ENCODE measurements at places on chromosomes 11 and 22.

GRCh38 chr22:42258126-42258525 is 12.3 kb downstream of the TCF20 start:
- no peak for DNase-seq

DNA sequence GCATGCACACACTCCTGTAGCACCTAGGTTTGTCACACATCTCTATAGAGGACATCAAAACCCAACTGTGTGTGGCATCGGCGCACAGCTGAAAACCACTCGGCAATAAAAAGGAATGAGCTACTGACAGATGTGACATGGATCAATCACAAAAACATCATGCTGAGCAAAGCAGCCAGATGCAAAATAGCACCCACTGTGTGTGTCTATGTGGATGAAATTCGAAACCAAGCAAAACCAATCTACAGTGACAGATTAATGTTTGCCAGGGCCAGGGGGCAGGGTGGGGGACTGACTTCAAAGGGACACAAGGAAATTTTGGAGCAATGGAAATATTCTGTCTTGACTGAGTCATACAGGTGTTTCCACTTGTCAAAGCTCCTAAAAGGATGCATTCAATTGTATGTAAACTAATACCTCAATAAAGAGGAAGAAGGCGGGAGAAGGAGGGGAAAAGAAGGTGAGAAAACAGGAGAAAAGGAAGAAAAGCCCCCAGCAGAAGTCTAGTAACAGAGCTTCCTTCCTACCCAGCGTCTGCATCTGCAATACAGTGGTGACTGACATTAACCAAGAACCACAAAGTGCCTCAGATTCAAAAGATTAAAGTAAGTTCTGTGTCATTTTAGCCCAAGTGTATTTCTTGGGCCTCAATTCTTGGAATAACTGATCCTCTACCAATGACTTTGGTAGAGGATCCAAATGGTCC is 49.8 kb downstream of the PACSIN2 start:
- no peak for DNase-seq

DNA sequence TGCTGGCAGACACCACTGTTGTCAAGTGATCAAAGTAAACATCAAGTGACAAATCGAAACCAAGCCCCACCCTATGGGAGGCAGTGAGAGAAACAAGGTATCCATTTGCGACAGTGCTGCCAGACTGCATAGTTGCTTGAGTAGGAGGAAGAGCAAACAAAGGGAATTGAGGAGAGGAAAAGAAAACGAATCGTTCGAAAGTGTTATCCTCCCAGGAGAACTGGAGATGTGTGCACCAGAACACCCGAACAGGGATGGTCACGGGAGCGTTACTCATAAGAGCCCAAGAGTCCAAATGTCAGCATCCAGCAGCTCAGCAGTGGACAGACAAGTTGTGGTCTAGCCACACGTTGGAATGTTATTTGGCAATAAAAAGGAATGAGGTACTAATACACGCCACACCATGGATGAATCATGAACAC is 58.4 kb upstream of the NUP50 start:
- no peak for DNase-seq

DNA sequence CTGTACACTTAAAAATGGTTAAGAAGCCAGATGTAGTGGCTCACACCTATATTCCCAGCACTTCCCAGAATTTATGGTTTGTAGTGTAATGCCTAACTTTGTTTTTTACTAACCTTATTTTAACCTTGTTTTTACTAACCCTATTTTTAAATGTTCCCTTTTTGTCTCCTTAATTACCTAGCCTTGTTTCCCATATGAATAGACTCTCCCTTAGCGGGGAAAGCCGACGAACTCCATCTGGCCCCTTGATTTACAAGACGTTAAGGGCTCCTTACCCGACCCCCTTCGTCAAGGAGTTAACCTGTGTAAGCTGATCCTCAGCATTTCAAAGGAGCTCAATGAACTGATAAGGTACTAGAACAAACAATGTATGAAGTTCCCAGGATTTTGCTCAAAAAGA is 17.1 kb downstream of the APOBEC3H start:
- DNase-seq = no peak

DNA sequence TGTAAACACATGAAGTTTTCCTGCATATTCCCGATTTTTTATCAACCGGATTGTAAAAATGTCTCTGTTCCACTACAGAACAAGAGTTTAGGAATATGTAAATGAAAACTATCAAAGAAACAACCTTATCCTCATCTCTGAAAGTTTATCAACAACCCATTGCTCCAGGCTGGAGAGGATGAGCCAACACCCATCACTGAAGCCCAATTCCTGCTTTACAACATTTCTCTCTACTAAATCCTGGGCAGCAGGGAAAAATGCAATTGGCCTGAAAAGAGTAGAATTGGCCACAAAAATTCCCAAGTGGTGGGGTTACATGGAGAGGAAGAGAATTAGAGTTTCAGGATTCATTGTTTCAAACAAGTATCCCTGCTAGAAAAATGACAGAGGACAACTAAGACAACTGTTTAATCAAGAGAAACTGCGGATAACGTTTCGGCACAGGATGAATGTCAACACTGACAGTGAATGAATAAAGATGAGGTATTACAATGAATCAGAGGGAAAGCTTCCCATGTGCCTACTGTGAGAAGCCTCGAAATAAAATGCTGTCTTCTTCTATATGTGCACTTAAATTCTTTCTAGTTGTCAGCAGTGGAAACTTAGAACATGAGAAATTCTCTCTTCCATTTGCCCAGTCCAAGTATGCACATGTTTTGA is 317.3 kb upstream of the ANO3 start:
- no peak for DNase-seq

DNA sequence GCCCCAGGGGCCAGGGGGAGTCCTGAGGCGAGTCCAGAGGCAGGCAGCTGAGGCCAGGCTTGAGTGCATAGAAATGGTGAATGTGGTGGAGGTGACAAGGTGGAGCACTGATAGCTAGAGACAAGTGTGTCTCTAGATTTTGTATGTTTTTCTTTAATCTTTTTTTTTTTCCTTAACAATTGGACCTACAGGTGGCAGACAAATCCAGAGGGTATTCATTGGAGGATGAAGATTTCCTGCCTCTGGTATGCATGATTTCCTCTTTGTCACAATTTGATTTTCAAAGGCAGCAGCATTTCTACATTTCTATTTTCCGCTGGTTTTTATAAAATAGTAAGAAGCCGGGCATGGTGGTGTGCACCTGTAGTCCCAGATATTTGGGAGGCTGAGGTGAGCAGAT is 47.7 kb upstream of the DKK3 start:
- DNase-seq = no peak

DNA sequence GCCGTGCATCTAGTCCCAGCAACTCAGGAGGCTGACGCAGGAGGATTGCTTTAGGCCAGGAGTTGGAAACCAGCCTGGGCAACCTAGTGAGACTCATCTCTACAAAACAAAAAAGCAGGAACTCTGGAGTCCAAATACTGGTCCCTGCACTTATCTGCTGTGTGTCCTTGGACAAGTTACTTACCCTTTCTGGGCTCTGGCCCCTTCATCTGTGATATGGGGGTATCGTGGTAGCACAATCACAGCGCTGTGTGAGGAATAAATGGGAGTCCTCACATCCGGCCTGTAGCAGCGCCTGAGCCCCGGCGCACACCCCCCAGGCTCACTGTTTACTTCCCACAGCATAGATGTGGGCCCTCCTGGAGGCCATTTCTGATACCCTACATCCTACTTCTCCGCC is 44.2 kb upstream of the MYH9 start:
- DNase-seq = no peak

GRCh38 chr11:72576243-72576595 is 98.0 kb downstream of the PDE2A start:
- no peak for DNase-seq

GRCh38 chr22:17920145-17920605 is 104.2 kb downstream of the MICAL3 start:
- DNase-seq = no peak

DNA sequence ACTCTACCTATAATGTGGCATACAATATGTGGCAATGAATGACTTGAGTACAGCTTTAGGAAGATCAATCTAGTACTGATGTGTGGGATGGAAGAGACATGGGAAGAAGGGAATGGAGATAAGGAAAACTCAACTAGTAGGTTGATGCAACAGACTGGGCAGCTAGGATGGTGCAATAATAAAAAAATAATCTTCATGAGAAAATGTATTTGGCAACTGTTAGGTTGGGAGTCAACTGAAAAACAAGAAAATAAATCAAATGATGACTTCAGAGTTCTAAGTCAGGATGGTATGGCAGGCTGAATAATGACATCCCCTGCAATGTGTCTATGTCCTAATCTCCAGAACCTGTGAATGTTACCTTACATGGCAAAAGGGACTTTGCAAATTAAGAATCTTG is 236.8 kb upstream of the PITPNB start:
- DNase-seq = no peak

DNA sequence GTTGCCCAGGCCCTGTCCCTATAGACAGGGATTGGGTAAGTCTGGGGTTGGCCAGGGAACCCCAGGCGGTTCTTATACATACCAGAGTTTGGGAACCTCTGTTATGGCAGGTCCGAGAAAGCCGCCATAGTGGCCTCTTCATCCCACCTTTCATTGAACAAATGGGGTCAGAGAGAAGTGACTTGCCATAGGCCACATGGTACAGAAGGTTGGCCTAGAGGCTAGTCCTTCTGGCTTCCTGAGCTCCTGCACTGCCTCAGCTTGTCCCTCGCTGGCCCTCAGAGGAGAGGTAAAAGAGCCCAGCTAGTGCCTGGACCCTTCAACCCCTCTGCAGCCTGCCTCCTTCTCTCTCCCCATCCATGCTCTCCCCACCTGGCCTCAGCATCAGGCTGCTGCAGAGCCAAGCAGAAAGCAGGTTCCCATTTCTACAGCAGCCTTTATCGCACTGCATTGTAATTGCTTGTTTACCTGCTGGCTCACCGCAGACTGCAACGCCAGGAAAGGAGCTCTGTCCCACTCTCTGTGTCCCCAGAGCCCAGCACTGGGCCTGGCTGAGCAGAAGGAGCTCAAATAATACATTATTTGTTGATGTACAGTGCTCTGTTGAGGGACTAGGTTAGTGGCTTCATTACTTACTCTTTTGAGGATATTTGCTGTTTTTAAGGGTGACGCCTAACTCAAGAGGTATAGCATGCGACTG is 103.6 kb downstream of the TRIM29 start:
- DNase-seq = no peak

GRCh38 chr22:38435010-38435409 is 20.0 kb downstream of the KCNJ4 start:
- DNase-seq = no peak

GRCh38 chr11:94150056-94150455 is 21.4 kb downstream of the PANX1 start:
- DNase-seq = no peak

DNA sequence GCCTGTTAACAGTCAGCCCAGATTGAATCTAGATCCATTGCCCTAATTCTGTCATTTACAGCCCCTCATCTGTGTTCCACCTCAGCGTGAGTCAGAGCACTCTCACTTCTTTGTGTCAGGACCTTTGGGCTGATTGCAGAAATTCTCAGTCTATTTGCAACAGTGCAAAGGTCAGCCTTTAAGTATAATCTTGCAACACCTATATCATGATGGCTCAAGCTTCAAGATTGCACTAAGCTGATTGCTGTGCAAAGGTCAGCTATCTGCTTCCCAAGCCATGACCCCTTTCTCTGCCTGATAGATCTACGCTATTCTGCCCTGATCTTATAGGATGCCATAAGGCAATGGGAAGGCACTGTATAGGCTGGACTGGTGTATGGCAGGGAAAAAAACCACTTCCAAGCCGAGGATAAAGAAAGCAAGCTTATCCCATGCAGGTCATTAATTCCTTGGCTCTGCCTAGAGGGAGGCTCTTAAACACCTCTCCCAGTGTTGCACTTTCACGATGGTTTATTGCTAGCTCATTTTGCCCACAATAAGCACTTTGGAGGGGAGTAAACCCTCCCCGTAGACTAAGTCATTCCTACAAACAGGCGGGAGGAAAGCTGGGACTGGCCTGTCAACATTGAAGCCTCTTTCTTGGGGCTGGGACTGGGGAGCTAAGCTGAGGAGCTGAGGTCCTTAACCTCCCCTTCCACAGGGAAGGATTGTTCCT is 100.6 kb downstream of the RRAS2 start:
- no peak for DNase-seq

GRCh38 chr22:38416621-38417251 is 38.3 kb downstream of the KCNJ4 start:
- no peak for DNase-seq

GRCh38 chr22:29693161-29693560 is 26.6 kb upstream of the CABP7 start:
- DNase-seq = no peak

- DNase-seq = no peak
Observed at GRCh38 chr22:39250131-39250530, 5.3 kb upstream of the PDGFB start.

GRCh38 chr11:999009-999408 is 37.5 kb downstream of the MUC6 start:
- DNase-seq = no peak

GRCh38 chr11:64787526-64788320 is 9.4 kb upstream of the SF1 start:
- DNase-seq = peak; percentile 47

- DNase-seq = no peak
Observed at GRCh38 chr11:3982431-3982830, 112.2 kb upstream of the RRM1 start.

DNA sequence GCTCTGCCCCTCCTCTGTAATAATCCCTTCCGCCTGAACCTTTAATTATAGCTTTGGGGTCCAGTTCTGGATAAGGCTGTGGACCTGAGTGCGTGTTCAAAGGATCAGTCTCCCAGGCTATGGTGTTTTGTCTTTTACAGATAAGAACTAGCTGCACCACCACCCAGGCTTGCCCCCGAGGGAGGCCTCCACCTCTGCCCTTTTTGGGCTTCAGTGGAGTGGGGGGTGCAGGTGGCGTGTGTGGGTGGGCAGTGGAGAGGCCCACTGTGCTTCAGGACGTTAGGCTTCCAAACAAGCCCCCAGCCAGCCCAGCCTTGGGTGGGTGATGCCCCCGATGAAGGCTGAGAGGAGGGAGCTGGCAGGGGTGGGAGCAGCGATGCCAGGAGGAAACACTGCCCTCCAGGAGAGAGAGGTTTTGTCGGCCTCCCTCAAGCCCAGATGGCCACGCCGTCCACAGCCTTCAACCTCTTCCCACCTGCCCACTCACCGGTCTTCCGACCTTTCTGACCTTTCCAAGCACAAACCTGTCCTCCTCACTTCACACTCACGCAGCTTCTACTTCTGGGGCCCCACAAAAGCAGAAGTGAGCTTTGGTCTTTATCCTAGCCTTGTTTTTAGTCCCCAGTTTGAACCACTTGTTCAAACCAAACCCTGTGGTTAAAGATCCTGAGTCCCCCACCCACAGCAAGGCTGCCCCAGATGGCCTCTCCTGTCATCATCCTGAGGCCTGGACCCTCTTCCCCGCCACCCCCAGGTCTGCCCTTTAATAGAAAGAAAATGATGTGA is 20.4 kb downstream of the PSMD13 start:
- DNase-seq = no peak

- no peak for DNase-seq
Observed at GRCh38 chr11:4672470-4672869, 25.2 kb downstream of the OR51E2 start.

GRCh38 chr11:67267188-67268080 is 1.2 kb downstream of the GRK2 start:
- no peak for DNase-seq

DNA sequence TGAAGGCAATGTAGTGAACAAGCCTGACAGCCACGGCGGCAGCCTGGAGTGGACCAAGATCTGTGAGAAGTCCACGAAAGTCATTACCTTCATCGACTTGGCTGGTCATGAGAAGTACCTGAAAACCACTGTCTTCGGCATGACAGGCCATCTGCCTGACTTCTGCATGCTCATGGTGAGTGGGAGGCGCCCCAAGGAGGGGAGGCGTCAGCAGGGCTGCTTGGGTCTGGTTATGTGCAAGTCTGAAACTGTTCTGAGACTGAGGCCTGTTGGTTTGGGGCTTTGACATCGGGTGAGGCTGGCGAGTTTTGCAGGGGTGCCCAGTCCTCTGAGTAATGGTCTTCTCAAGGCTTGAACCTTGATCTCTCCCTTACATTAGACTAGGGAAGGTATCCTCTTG is 11.1 kb downstream of the GTPBP1 start:
- no peak for DNase-seq

Data from effector memory CD8-positive, alpha-beta T cell (primary cell).